Memory B cell (primary cell): ENCODE measurements at places on chromosomes 4 and X.

DNA sequence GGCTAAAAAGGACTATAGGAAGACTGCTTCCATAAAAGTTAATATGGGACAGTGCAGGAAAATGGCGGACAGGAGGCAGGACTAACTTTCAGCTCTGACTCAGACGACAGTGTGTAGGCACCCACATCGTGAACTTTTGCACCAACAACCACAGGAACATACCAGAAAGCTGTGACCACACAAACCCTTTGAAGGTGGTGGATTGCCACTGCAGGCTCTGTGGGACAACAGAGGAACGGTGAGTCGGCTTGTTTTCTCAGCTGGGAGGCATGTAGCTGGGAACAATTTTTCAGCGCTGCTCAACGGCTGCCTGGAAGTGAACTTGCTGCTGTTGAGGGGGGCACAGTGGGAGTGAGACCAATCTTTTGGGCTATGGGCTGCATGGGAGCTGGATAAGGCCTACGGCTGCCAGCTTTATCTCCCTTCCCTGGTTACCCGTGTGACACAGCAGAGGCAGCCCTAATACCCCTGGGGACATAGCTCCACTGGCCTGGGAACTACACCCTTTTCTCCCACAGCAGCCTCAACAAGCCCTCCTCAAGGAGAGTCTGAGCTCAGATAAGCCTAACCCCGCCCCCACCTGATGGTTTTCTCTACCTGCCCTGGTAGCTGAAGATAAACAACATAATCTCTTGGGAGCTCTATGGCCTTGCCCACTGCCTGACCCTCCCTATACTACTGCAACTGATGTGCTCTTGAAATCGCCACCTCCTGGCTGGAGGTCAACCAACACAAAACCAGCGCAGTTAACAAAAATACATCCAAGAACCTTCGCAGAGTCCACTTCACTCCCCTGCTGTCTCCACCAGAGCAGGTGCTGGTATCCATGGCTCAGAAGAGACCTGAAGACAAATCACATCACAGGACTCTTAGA, 1537.0 kb downstream of the C4orf33 start:
- DNase-seq: no peak

GRCh38 chr4:30717208-30718020, 2.8 kb upstream of the PCDH7 start:
- no peak for DNase-seq

- DNase-seq: no peak
Measured at GRCh38 chrX:150298841-150299551, 64.1 kb upstream of the MAMLD1 start.

DNA sequence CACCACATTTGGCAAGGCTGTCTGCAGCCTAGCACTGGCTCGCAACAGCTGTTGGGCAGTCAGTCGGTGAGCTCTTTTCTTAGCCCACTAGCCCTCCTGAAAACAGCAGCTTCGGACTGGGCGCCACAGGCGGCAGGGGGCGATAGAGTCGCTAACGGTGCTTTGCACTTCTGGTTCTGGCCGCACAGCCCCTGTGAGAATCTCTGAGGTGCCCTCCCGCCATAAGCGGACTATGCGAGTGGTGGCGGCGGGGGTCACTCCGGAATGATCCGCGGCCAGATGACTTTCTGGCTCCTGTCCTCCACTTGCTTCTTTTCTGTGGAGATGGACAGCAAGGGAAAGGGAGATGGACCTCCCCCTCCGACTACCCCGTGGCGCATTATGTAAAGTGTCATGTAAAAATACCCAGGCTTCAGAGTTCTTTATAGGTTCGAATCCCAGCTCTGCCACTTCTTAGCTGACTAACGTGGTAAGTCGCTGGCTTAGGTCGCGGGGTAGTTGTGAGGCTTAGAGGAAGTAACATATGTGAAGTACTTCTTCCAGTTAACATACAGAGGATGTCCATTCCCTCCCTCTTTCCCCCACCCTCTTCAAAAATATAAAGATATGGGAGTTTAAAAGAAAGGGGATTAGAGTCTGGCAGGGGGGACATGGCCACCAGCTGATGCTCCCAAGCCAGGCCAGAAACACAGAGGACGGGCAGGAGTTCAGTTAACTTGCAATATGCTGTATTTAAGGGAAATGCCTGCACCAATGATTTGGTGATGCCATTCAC, 11.0 kb downstream of the ARHGAP36 start:
- DNase-seq: no peak

DNA sequence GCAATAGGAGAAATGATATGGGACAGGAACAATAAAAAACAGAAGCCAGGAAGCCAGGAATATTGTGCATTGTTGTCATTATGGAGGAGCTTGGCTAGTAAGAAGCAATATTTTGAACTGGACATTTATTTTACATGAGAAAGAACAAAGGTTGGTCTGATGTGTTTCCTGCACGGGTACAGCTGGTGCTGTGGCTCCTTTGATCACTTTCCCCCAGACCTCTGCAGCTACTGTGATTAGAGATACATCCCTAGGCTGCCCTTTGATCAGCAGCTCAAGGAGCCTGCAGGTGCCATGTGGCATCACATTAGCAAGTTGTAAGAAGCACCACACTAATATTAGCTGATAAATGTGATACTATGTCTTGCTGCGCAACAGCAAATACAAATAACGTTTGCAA, 2.5 kb downstream of the PDGFC start:
- no peak for DNase-seq
